NCI-H1694 (cell line): ENCODE measurements at places on chromosomes 3 and 15.

- peak; percentile 27 for DNase-seq
Measured at GRCh38 chr3:117059067-117059955, 349.7 kb downstream of the TUSC7 start.

DNA sequence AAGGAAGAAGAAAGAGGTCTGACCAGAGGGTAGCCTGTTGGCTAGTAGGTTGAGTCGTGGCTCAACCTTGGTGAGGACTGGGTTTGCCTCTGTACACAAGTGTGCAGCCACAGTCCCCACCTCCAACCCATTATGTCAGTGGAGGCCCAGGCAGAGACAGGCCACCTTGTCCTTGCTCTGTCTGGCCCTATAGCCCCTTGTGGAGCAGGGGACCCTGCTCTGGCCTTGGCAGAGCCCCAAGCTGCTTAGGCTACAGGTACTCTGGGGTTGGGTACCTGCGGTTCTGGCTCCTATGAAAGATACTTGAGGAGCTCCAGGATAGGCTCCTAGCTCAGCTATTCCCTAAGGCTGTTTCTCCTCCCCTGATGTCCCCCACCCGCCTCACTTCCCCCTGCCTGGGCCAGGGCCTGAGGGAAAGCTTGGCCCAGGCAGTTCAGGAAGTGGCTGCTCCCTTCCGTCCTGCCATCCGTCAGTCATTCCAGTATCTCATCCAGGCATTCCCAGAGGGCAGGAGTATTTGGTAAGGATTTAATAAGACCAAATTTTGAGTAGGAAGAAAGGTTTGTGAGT is 44.0 kb downstream of the FGD5 start:
- no peak for DNase-seq

DNA sequence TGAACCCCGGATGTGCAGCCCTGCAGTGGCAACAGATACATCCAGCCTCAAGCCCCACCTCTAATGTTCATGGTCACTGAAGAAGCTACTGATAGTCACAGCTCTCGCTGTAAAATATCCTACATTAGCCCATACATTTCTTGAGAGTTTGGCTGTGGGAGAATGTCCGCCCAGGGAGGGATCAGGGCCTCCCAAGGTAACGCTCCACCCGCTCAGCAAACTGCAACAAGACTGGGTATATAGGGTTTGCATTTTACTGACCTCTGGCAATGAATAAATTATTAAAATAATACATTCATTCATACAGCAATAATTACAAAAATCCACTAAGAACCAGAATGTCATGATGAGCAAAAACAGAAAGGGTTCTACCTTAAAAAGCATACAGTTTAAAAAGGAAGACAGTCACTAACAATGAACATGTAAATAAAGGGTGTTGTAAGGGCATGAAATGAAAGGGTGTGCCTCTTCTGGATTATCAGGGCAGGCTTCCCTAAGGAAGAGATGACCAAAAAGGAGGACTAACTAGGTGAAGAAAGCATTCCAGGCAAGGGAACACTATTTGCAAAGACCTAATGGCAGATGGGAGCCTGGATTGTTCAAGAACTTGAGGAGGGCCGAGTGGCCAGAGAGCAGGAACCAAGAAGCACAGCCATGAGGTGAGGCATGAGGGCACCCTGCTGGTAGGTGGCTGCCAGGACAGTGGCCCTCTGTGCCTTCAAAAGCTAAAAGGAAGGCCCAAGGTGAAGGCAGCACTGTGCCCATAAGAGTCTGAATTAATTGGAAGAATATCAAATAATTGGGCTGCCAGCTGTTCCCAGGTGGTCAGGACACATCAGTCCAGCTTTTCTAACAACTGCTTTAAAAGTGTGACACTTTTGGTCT is 28.1 kb upstream of the CTDSPL start:
- no peak for DNase-seq

GRCh38 chr15:64045101-64045435 is 1.2 kb downstream of the DAPK2 start:
- no peak for DNase-seq

- no peak for DNase-seq
Measured at GRCh38 chr15:38828031-38828532, 263.5 kb upstream of the RASGRP1 start.

GRCh38 chr15:53872410-53872809 is 105.8 kb upstream of the UNC13C start:
- no peak for DNase-seq

- DNase-seq, result no peak
Measured at GRCh38 chr3:72345980-72346379, 502.3 kb downstream of the SHQ1 start.

- no peak for DNase-seq
Measured at GRCh38 chr3:63875510-63875909, 11.8 kb downstream of the ATXN7 start.

- no peak for DNase-seq
Measured at GRCh38 chr3:104582092-104582491, 784.6 kb upstream of the ALCAM start.

- no peak for DNase-seq
Measured at GRCh38 chr3:73449774-73450173, 175.0 kb downstream of the PDZRN3 start.

GRCh38 chr3:15514663-15515340 is 6.7 kb downstream of the COLQ start:
- no peak for DNase-seq

DNA sequence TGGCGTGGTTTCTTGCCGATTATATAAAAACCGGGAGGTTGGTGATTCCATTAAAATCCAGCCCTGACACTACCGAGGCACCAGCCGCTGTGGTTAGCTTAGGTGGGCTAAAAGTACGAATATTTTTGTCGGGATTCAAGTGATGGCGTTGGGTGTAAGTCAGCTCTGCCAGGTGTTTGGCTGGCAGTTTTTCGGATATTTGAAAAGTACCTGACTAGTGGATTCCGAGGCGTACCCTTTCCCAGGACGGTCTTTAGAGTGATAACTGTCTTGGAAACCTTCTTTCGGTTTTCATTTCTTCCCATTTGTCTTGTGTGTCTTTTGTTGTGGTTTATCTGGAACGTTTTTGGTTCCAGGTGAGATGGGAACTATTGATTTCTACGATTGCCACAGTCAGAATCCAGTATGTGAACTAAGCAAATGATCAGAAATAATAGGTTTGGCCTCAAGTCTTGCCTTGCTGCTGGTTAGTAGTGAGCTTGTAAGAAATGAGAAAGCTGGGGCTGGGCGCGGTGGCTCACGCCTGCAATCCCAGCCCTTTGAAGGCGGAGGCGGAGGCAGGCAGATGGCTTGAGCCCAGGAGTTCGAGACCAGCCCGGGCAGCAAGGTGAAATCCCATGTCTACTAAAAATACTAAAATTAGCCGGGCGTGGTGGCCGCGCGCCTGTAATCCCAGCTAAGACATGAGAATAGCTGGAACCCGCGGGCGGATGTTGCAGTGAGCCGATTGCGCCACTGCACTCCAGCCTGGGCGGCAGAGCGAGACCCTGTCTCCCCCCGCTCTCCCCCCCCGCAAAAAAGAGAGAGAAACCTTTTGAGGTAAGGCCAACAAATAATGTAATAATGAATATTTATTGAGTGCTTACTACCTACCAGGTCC is 1.4 kb downstream of the FYTTD1 start:
- DNase-seq, result no peak

- peak; percentile 90 for DNase-seq
Measured at GRCh38 chr3:184284696-184285095, 8.9 kb downstream of the ECE2 start.

DNA sequence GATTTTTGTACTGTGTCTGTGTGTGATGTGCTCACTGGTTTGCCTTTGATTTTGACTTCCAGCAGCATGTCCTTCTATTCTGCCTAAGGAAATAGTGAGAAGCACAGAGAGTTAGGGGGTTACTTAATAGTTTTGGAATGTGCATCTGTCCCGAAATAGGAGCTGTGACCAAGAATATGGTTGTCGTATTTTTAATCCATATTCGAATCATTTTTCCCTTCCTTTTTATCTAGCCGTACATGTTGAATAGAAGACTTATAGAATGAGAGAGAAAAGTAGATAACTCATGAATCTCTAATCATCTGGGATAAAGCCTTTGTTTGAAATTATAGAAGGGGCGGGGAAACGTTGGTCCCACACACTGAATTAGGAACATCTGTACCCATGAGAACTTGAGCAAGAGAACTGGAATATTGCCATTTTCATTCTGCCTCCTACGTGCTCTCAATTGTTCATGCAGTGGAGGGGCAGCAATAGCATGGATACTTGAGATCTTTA is 23.6 kb downstream of the CRTC3 start:
- DNase-seq, result peak; percentile 11

DNA sequence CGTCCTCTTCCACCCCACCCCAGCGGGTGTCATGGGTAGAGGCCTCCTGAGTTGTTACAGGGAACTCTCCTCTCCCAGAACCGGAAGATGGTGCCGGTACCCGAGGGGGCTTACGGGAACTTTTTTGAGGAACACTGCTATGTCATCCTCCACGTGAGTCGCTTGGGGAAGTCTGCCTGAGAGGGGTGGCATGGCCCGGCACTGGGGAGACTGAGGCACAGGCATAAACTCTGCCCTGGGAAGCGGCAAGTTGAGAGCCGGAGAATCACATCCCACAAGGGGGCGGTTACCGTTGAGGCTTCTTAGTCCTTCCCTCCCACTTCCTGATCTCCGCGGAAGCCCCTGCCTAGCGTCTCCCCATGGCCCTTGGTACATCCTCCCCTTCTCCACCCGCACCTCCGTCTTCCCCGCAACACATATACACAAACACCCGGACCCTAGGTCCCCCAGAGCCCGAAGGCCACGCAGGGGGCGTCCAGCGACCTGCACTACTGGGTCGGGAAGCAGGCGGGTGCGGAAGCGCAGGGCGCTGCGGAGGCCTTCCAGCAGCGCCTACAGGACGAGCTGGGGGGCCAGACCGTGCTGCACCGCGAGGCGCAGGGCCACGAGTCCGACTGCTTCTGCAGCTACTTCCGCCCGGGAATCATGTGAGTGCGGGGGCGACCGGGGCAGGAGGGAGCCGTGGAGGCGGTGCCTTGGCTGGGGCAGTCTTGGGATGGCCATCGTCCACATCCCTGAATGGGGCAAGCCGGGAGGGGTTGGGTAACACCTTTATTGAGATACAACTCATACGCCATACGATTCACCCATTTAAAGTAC is 3.4 kb downstream of the VILL start:
- DNase-seq, result no peak

DNA sequence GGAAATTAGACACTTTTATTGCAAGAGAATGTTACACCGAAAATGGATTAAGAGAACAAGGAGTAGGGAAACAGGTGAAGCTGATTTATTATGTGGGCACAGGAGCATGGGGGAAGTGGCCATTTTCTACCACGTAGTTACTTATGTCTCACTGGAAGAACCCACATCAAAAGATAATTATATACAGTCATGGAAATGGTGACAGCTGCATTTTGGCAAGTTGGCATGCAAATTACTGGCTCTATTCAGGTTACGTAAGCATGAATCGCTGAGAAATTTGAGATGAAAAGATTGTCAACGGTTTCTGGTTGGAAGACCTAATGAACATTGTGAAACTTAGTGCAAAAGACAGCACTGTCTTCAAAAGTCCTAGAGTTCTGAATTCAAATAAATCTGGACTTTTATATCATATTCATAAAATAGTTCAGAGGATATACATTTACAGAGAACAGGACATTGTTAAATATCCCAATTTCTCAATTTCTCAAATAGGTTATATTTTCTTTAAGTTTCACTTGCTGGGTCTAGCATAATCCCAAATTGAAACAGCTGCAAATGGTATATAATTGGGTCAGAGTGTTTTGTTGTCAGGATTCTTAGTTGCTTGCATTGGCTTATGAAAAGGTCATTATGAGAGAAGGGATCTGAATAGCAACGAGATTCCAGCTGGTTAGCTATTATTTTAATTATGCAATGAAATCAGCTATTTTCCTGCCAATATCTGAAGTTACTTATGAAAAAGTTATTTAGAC is 567.8 kb downstream of the ZPLD1 start:
- DNase-seq, result no peak

- DNase-seq, result no peak
Measured at GRCh38 chr3:133937756-133938601, 42.3 kb upstream of the RAB6B start.

DNA sequence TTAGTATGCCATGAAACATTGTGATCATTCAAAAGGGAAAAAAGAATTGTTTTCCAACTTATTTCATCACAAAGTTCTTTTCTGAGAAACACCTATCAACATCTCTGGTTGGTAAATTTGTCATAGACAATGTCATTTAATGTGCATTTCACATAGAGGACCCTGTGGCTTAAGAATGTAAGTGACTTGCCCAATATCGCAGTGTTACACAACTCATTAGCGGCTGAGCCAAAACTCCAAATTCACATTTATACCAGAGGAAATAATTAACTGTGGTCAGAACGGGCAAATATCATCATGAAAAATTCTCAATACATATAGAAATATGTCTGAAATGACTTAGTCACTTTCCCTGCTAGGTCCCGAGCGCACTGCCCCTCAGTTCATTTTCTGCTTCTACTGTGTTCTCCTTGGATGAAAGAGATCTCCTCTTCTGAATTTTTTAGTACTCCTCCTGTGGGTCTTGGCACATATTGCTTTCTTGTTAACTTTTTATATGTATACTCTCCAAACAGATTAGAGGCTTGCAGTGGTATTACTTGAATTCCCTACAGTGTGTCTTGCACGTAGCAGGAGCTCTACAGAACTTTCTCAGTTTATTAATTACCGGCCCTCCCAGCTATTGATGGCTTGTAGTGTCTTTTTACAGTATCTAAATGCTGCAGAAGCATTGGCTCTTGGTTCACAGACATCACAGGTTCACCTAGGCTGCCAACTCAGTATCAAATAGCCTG is 33.1 kb downstream of the PTX3 start:
- DNase-seq, result no peak
